ENCODE measurements at places on chromosomes 2 and 18.

GRCh38 chr18:52694804-52695203 lies 354.8 kb downstream of the DCC start:
- DNase-seq = no peak

DNA sequence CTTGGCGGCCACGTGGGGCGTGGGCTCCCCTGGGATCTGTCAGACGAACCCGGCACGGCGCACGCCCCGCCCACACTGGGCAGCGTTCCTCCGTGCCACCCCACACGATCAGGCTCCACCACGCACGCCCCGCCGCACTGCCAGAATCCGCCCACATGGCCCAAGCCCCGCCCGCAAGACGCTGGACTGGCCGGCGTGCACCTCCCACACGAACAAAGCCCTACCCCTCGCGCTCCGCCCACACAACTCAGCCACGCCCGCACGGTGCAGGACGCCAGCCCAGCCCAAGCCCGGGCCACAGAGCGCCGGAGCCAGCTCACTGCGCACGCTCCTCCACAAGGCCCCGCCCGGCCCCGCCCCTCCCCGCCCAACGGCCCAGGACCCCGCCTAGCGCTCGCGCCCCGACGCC lies 555 bp downstream of the TMEM18 start:
- no peak for DNase-seq

GRCh38 chr18:40985436-40985835 lies 969.6 kb upstream of the PIK3C3 start:
- no peak for DNase-seq

DNA sequence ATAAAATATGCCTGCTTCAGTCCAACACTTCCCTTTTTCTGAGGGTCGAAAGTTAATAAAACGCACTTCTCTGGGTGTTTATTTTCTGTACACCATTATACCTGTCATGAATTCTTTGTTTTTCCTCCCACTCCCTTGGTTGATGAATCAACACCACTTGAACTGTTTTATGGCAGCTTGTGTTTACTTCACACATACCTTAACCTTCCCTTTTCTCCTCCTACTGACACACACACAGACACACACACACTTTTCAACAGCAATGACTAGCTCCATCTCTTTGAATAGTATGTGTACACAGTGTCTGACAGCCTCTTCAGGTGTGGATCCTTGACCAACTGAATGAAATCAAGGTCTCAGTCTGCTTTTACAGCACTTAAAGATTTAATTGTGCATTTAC lies 91.3 kb downstream of the SATB2 start:
- no peak for DNase-seq

DNA sequence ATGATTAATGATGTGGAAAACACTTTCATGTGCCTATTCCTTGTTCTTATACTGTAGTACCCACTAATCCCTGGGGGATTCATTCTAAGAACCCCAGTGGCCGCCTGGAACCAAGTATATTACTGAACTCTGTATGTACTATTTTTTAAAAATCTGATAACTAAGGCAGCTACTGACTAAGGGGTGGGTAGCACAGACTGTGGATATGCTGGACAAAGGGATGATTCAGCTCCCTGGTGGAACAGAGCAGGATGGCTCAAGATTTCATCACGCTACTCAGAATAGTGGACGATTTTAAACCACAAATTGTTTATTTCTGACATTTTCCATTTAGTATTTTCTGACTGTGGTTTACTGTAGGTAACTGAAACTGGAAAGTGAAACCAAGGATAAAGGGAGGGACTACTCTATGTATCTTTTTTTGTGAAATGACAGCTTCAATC lies 41.8 kb upstream of the CDC42EP3 start:
- no peak for DNase-seq

- no peak for DNase-seq
Measured at GRCh38 chr2:25302758-25303375, 38.9 kb downstream of the DNMT3A start.

- DNase-seq = no peak
Measured at GRCh38 chr2:167345559-167345958, 457.3 kb downstream of the XIRP2 start.

- no peak for DNase-seq
Measured at GRCh38 chr2:46241344-46241743, 55.9 kb upstream of the EPAS1 start.

DNA sequence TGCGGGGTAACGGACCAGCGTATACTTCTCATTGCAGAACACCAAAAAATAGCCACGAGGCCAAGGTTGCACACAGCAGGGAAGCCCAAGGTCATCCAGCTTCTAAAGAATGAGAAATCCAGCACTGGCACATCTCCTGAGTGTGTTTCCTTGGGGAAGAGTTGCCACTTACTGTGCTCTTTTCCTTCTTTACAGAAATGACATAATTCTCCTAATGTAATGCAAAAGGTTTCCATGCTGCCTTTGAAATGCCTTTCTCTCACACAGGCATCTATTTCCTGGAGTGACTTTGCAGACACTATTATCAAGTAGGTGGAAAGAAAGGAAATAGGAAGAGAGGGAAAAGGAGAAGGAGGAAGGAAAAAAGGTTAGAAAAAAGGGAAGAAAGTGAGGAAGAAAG lies 862.1 kb upstream of the CELF4 start:
- DNase-seq = no peak
